Pons (tissue), 1 donor: ENCODE measurements at places on chromosomes 12 and 14.
A peak's percentile ranks its signal among the peaks of the same experiment; 100 is the strongest.

DNA sequence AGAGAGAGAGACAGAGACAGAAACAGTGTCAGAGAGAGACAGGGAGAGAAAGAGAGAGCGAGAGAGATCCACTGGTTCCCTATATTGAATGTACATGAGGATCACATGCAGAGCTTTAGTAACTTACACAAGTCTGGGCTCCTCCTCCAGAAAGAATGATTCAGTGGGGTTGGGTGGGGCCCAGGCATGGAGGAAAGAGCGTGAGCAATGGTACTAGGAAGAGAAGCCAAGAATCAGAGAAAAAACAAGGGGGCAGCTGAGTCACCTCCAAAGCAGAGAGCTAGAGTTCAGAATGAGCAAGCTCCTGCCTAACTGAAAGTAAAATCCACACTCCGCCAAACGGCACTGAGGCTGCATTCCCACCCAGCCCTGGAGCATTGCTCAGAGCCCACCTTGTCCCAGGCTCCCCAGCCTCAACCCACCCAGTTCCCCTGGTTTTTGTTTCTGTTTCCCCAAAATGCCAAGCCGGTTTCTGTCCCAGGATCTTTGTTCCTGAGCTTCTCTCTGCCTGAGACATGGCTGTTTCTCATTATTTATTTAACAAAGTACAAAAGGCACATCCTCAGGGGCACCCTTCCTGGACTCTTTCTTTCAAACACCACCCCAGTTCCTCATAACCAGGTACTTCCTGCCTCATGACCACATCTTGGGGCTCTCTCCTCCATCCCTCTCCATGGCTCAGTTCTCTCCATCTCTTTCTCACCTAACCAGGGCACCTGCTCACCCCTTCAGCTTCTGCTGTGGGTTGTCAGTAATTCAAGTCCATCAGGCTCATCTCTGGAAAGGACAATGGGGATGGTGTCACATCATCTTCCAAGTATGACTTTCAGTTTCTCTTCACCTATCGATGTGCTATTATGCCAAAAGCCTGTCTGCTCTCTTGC lies 670.3 kb upstream of the TBX3 start:
- DNase-seq, result no peak

DNA sequence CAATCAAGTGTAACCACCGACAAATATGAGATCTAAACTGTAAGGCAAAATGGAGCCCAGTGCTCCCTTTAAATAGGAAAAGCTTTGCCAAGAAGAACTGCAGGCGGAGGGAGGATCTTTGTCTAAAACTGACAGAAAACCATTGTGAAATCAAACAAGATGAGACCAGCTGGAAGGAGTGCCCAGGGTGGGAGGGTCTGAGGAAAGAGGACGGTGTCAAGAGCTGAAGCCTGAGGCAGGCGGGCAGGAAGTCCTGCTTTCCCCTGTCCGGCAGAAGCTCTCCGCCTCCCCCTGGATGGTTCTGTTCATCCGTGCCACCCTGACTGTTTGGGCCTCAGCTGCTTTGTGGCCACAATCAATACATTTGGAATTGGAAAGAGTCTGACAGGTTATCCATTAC lies 37.5 kb downstream of the CDC42BPB start:
- DNase-seq, result peak; percentile 85

DNA sequence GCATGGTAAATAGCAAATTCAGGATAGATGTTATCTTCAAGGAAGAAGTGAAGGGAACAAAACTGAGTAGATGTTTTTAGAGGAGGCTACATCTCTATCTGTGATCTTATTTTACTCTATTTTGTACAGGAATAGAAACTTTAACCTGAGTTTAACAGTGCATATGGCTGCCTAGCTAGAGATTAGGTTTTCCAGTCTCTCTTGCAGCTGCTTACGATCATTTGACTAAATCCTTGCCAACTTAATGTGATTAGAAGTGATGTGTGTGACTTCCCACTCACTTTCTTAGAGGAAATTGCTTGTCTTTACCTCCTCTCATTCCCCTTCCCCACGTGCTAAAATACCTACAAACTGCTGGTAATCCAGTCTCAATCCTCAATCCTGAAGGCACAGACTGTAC lies 26.5 kb upstream of the SLC15A5 start:
- DNase-seq, result no peak

DNA sequence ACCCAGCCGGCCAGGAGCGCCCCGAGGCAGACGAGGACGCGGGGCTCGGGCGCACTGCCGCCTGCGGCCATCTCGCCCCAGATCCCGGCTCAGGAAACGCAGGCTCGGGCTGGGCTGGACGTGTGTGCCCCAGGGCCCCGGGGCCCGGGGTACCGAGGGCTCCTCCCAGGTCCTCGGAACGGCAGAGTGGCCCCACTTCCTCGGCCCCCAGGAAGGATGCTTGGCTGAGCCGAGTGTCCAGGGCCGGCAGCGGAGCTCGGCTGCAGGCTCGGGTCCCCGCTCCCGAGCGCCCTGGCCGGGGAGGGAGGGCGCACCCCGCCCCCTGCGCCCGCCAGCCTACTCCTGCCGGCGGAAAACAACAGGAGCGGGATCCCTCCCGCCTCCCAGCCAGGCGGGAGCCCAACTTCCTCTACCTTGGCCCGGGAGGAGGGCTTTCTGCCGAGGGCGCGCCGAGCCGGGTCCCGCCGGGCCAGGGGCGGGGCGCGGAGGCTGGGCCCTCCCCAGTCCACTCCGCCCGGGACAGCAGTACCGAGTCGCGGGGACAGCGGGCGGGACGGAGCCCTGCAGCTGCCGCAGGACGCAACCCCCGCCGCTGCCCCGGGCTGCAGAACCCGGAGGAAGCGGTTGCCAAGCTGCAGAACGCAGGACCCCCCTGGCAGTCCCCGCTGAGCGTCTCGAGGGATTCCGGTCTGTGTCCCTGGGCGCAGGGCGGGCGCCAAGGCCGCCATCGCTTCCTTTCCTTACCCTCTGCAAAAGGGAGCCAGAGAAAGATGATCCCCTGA lies at the start of gene VSIG10:
Gene VSIG10, minus strand, starts transcription at position 411 of the 782 bp plus-strand sequence. Its CDS starts 340 bp downstream, at position 71.
- DNase-seq, result no peak

- DNase-seq, result peak; percentile 43
Measured at GRCh38 chr12:84842406-84843013, 70.1 kb downstream of the SLC6A15 start.

DNA sequence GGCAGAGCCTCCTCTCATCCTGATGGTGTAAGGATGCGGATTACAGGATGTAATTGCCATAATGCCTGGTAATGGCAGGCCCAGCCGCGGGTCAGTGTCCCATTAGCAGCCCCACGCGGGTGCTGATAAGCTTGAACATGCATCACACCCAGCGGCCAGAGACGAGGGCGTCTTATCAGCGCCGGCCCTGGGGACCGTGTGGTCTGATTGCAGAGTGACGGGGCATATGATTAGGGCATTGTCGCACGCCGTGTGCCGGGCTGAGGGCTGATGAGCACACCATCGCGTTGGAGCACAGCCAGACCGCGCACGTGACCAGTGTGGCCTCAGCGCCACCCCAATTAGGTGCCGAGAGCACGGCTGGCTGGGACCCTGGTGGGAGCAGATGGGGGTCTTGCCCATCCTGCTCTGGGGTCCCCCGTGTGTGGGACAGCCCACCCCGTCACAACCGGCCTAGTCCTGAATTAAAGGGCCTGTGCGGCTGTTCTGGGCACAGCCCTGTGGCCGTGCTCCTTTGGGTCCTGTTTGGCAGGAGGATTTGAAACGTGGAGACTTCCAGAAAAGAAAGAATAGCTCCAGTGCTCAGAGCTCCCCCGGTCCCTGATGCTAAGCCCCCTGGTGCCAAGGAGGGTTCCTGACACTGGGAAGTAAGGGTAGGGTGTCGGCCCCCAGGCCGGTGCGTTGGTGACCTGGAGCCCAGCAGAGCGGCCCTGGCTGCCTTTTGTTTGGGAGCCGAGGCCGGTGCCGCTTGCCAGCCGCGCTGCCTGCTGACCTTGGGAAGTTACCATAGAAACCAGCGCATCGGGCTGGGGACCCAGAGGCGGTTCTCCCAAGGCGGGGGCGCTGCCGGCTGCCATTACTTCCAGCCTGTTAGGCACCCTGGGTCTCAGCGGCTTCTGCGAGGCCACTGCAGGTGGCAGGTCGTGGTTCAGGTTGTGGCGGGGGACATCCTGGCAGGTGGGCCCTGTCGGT lies 20.7 kb downstream of the KIF26A start:
- DNase-seq, result no peak

GRCh38 chr12:3225796-3226180 lies 148.6 kb downstream of the TSPAN9 start:
- no peak for DNase-seq

DNA sequence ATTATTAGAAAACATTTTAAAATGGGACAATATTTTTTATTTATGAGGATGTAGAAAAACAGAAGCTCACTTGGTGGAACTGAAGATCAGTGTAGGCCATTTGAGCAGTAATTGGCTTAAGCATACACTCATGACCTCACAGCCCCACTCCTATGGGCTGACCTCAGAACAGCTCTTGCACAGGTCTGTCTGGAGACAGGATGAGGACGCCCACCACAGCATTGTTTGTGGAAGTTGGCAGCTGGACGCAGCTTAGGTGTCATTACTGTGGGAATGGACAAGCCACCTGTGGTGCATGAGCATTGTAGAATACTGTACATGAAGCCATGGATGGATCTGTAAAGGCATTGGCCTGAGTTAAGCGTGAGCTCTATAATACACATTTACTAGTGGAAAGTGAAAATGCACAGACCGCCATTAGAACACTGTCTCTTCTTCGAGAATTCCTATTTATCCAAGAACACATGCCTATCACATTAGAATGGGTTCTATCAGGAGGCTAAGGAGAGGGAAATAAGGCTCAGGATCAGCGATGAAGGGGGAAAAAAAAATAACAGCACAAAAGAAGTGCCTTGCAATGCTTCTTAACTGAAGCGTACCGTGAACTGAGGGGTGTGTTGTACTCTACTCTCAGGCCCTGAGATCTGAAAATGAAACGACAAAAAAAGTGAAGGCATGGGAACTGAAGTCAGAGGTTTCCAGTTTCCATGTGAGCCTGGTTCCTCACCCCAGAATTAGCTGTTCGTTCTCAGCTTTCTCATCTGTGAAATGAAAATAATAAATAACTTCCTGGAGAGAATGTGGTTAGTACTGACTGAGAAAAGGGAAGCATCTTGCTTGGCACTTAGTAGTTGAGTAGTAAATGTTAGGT lies 33.6 kb downstream of the KCNA1 start:
- DNase-seq, result no peak

DNA sequence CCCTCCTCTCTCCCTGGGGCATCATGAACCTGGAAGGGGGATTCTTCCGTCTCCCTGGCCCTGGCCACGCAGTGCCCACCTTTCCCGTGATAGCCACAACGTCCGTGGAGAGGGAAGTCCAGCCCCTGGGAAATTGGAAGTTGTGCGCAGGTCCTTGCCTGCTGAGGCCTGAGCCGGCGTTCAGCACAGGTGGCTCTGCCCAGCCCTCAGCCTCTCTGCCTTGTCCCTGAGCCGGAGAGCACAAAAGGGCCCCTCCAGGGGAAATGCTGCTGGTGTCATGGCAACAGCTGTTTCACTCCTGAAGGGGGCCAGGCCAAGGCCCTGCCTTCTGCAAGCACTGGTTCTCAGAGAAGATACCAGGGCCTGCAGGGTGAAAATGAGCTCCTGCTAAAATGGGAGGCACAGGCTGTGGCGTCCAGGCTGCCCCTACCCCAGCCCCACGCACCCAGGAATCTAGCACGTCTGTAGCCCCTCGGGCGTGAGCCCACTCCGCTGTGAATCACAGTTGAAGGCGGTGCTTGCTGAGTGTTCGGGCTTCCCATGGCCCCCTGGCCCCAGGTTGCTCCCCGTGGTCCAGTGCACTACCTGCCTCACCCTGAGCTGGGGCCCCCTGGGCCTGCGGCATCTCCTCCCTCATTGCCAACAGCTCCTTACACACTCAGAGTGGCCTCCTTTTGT lies 149.4 kb downstream of the ADGRD1 start:
- DNase-seq, result no peak

- DNase-seq, result no peak
Measured at GRCh38 chr14:99120526-99121318, 151.3 kb downstream of the BCL11B start.

DNA sequence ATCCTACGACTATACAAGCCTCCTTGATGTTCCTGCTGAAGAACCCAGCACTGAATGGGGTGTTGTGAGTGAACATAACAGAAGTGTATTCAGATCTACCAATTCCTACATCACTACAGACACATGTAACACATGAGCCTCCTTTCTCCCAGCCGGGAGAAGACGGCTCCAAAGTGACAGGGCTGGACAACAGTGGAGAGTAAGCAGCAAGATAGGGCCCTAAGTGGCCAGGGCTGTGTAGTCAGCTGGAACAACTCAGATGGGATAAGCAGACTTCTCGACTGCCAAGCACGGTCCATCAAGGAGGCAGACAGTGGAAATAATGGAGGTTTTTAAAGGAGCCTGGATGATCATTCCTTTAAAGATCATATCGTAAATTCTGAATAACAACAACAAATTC lies 73.5 kb downstream of the TTC7B start:
- peak; percentile 63 for DNase-seq
